ENCODE measurements at places on chromosomes 11 and 22.

DNA sequence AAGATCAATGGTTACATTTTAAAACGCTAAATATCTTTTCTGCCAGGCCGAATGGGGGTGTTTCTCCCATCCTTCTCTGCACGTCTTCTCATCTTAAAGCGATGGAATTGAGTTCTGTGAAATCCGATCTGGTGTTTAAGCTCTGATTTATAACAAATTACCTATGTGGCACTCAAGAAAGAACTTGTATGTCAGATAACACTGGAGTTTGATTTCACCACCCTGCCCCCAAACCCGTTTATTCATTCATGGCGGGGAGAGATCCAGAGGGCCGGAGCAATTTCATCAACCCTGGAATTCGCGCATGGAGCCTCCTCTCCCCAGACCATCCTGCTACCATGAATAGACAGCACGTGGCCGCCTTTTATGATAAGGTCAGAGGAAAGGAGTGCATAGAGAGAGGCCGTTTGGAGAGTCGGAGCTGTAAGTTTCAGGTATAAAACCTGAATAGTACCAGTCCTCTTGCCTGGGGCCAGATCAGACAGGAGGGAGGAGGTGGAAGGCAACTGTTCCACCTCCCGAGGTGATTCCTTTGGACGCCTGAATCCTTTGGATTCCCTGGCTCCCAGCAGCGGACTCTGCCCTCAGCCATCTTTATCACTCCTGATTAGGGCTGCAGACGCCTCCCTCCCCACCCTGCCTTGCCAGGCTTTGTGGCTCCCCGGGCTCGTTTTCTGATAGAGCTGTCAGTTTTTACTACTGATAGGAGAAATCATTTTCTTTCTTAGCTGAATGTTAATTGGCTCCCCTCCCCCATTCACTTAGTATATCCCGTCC lies 27.3 kb upstream of the NFAM1 start:
- DNase-seq = no peak

GRCh38 chr11:104772806-104773241 lies 125.4 kb downstream of the CASP12 start:
- DNase-seq = no peak

GRCh38 chr11:63490551-63491239 lies at the start of gene PLAAT5:
Gene PLAAT5 (minus strand): TSS chr11:63491167. CDS start chr11:63491034, 133 bp downstream.
- DNase-seq = no peak

DNA sequence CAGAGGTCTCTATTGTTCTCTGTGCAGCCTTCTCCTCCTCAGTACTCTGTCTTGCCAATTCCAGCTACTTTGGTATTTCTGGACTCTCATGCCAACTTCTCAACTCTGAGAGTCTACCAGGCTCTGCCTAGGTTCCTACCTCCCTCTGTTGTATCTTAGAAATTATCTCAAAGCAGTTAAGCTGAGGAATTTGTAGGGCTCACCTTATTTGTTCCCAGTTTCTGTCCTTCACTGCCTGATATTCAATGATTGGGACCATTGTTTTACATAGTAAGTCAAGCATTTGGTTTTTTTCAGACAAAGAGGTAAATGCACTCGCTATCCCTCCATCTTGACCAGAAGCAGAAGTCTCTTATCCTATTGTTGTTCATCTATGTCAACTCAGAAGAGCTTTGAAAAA lies 205.0 kb upstream of the PGR start:
- no peak for DNase-seq

- no peak for DNase-seq
Observed at GRCh38 chr11:12119502-12119901, 9.1 kb downstream of the MICAL2 start.

GRCh38 chr11:103618528-103618927 lies 417.9 kb upstream of the DDI1 start:
- no peak for DNase-seq

DNA sequence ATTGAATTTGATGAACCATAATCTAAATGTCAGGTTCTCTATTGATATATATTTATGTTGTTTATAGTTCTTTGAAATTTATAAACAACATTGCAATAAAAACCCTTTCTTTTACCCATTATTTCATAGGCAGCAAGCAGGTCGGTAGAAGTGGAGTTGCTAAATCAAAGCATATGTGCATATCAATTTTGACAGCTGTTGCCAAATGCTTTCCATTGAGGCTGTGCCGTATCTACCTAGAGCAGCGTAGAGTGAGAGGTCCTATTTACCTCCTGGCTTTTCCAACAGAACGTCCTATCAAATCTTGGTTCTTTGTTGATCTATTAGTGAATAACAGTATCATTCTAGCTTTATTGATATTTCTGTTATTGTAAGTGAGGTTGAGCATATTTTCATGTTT lies 77.5 kb upstream of the SLC22A12 start:
- DNase-seq = no peak

GRCh38 chr11:68574308-68574707 lies 110.0 kb upstream of the GAL start:
- no peak for DNase-seq

- DNase-seq = no peak
Observed at GRCh38 chr11:63871962-63872799, 33.3 kb downstream of the MARK2 start.

GRCh38 chr11:66011785-66012303 lies at the start of gene CST6:
Gene CST6 (plus strand): TSS chr11:66012008. CDS start chr11:66012045, 37 bp downstream.
- no peak for DNase-seq

DNA sequence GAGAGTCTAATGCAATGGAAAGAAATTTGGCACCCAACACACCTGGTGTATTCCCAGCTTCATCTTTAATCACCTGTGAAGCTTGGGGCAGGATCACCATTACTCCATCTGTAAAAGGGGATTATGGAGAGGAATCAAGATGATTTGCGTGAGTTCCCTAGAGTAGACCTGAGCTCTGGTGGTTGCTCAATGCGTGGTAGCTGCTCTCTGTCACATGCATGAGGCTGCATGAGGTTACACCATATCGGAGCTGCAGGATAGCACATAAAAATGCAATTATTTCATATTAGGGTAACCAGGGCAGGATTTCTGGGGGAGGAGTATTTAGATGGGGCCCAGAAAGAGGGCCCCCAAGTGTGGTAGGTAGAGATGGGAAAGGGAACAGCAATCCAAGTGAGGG lies 35.3 kb upstream of the CLMP start:
- DNase-seq = no peak

DNA sequence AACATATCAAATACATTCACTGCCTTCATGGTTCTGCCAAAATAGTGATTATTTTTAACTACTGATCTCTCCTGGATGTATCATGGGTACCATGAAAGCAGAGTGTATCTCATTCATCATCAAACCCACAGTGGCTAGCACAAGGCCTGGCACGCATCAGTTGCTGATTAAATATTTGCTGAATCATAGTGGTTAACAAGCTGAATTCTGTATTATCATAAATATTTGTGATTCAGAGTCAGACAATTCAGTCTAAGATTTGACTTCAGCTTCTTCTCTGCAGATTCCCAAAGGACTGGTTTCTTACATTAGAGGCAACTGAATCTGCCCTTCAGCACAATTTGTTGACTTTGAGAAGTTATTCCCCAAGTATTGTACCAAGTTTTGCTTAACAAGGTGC lies 715.8 kb upstream of the LRRC4C start:
- DNase-seq = no peak

- no peak for DNase-seq
Observed at GRCh38 chr11:130609121-130610035, 160.9 kb downstream of the ADAMTS15 start.

DNA sequence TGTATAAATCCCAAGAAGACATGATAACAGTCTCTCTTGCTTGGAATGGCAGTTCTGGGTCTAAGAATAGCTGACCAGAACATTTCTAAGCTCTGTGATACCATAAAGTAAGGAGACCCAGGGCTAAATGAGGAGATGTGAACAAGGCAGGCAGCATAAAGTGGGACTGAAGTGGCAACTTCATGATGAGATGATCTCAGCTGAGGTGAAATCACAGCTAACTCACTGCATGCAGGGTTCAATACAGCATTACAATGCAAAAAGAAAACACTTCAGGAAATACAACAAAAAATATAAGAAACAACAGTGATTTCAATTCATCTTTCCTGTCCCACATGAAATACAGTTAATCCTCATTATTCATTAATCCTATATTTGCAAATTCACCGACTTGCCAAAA lies 44.6 kb downstream of the MRE11 start:
- DNase-seq = no peak

GRCh38 chr11:12433571-12434324 lies 56.4 kb downstream of the PARVA start:
- DNase-seq = no peak

GRCh38 chr11:47288066-47288465 lies 18.1 kb downstream of the MADD start:
- no peak for DNase-seq

DNA sequence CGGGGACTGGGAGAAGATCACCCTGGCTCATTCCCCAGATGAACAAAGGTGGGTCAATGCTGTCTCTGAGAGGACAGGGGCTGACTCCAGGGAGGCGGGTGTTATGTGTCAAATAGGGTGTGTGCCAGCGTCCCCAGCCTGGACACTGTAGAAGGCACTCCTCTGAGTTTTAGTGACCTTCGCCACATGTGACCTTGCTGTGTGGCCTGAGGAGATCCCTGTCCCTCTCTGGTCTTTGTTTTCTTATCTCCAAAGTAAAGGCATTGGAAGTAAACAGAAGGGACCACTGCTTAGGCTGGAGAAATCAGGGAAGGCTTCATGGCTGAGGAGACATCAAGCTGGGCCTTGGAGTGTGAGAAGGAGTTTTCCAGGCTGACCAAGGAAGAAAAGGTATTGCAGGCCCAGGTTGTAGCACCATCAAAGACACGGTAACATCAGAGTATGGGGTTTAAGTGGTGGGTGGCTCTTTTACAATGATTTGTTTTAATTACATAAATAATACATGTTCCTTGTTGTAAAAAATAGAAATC lies 74.4 kb downstream of the TP53I11 start:
- no peak for DNase-seq

DNA sequence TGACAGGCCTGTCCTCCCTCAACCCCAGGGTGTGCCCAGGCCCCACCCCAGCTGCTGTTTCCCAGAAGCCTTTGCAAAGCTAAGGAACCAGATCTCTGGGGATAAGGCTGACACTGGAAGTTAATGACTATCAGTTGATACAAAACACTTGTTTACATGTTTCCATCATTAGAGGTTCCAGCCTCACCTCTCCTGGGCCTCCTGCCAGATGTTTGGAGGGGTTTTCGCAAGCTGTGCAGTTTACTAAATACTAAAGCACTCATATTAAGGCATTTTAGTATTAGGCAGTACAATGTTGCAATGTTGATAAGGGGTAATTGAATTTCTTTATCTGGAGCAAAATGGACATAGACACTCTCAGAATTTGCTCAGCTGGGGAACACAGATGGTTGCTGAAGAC lies 218.7 kb downstream of the INSC start:
- DNase-seq = no peak

GRCh38 chr22:36776722-36777121 lies 803 bp upstream of the IFT27 start:
- no peak for DNase-seq

GRCh38 chr22:27603800-27604144 lies 197.8 kb downstream of the MN1 start:
- DNase-seq = no peak

- no peak for DNase-seq
Observed at GRCh38 chr11:72586321-72587090, 87.7 kb downstream of the PDE2A start.

- no peak for DNase-seq
Observed at GRCh38 chr11:128472128-128473089, 114.9 kb downstream of the ETS1 start.

DNA sequence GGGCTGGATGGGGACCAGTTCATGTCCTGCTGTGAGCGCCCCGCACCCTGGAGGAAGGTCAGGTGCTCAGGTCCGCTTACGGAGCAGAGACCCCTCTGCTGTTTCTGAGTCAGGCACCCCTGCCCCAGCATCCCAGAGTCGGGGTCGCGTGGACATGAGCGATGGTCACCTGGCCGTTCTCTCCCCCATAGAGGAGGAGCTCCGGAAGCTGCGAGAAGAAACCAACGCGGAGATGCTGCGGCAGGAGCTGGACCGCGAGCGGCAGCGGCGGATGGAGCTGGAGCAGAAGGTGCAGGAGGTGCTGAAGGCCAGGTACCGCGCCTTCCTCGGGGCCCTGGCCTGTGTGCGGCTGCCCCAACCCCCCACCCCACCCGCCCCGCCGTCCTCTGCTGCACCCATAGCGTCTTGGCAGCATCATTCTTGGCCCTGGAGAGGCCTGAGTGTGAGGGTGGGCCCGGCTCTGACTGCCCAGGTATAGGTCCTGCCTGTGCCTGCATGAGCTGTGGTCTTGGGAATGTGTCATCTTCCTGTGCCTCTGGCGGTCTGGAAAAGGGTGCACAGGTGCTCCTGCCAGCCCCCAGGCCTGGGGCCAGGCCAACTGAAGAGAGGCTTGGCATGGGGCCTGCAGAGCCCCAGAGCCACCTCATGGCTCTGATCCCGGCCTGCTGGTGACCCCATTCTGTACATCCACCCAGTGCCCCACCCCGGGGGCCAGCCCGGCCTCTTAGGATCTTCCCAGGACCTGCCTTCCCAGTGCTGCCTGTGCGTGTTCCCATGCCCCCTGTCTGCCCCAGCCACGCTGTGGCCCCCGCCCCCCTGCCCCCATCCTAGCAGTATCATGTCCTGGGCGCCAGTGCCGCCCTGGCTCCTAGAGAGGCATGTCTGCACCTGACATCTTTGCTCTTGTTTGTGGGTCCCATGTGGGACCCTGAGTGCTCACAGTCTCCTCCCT lies 38.1 kb downstream of the GRAMD4 start:
- no peak for DNase-seq

DNA sequence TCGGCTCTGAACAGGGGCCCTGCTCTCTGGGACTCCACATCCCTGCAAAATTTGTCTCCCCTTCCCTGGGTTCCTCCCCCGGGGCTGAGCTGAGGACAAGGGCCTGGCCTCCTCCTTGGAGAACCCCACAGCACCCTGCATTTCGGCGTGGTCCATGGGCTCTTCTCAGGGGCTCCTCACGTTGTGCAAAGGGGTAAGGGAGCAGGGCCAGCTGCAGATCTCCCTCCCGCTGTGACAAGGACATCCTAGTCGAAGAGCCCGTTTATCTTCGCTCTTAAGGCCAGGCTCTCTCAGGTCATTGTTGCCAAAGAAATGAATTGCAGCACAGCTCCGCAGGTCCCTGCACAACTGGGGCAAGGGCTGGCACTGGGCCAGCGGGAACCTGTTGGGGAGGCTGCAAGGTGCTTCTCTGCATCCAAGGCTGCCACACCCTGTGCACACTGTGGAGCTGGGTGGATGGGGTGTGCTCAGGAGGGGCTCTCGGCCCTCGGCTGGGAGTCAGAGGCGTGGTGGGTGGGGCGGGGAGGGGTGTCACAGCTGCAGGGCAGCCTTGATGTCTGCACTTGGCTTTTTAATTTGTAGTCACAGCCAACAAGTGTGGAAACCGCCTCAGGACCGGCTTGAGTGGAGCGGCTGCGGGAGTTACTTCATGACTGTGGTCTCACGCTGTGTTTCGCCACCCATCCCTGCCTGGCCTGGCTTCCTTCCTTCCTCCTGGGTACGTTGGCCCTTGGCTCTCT lies 26.6 kb upstream of the SEPTIN5 start:
- no peak for DNase-seq

GRCh38 chr22:42188808-42189447 lies 58.3 kb upstream of the CYP2D6 start:
- no peak for DNase-seq

GRCh38 chr22:48753752-48754517 lies 1073.7 kb downstream of the BRD1 start:
- no peak for DNase-seq

Measured in NCI-H1930 (cell line).